ENCODE measurements at places on chromosomes 5 and 9. TPM values are rescaled to one million over a fixed set of nuclear protein-coding genes. Genes with fewer than 3 reads are reported as not detected.

PAM gene
- 271 TPM for total RNA-seq

LIFR gene
- total RNA-seq = 119 TPM

MUSK gene
- total RNA-seq = not detected

OR2K2 gene
- not detected for total RNA-seq

SNCAIP gene
- 93.1 TPM for total RNA-seq

TMC1 gene
- 0.74 TPM for total RNA-seq

BAAT gene
- total RNA-seq = not detected

SPATA9 gene
- not detected for total RNA-seq

SHB gene
- total RNA-seq = 32.8 TPM

NUDT2 gene
- total RNA-seq = 61.9 TPM

ARL14EPL gene
- total RNA-seq = not detected

LHX3 gene
- not detected for total RNA-seq

RASGRF2 gene
- 26.4 TPM for total RNA-seq

ANXA2R gene
- total RNA-seq = 7.7 TPM

TESK1 gene
- total RNA-seq = 8.7 TPM

COL15A1 gene
- 31.5 TPM for total RNA-seq

ELAVL2 gene
- total RNA-seq = 0.47 TPM

SAPCD2 gene
- 36.3 TPM for total RNA-seq

SLC22A4 gene
- total RNA-seq = 4.7 TPM

LYSMD3 gene
- total RNA-seq = 26.2 TPM

INSL6 gene
- total RNA-seq = not detected

SPINK5 gene
- total RNA-seq = 0.85 TPM

ANKDD1B gene
- 1.1 TPM for total RNA-seq

GLRA1 gene
- not detected for total RNA-seq

GHR gene
- total RNA-seq = 3.2 TPM

LTC4S gene
- total RNA-seq = 0.85 TPM

SHISAL2B gene
- not detected for total RNA-seq

TMEM161B gene
- 9.2 TPM for total RNA-seq

CCL19 gene
- not detected for total RNA-seq

XRCC4 gene
- total RNA-seq = 6.5 TPM

PCDHGA1 gene
- total RNA-seq = 0.33 TPM

EQTN gene
- total RNA-seq = not detected

BTNL9 gene
- total RNA-seq = 0.05 TPM

FOXD4L6 gene
- under 0.01 TPM for total RNA-seq

FYB1 gene
- not detected for total RNA-seq

ANKRD18A gene
- total RNA-seq = under 0.01 TPM

RORB gene
- 0.09 TPM for total RNA-seq

KIF4B gene
- 0.17 TPM for total RNA-seq

ZSWIM6 gene
- 9.4 TPM for total RNA-seq

GABRA1 gene
- not detected for total RNA-seq

CDKN2A gene
- 1.0 TPM for total RNA-seq

IL13 gene
- not detected for total RNA-seq

PCDHGA6 gene
- total RNA-seq = 2.2 TPM

CLK4 gene
- total RNA-seq = 26.7 TPM

KIF12 gene
- total RNA-seq = 0.14 TPM

PTGES gene
- 0.51 TPM for total RNA-seq

FAM174A gene
- 27.3 TPM for total RNA-seq

PRDM9 gene
- total RNA-seq = not detected

AQP7 gene
- not detected for total RNA-seq
